DMS 273 treated with DMSO at 0.1 percent for 48 hours (cell line): ENCODE measurements at places on chromosomes 5 and 9.

DNA sequence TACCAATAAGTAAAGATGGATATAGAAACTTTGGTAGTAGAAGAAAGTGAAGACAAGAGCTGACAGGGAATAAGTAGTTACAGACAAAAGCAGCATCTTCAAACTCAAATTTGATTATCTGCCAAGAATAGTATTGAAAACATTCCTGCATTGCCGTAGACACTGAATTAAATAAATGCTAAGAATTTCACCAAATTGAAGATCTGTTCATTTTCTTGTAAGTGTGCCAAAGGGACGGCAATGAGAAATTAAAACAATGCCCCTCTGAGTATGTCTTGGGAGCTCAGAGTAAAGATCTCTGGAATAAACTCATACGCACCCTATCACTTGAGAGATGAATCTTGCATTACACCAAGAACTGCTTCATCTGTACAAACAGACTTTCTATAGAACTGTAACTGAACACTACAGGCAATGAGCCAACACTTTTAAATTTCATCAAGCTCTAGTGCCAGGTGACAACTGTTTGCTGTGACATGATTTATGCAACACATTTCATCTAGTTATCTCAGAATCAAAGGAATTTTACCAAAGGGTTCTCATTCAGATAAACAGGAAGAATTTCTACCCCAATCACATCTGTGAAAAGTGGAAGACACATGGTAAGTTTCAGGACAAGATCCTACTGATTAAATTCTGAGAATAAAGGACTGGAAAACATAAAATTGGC is 66.9 kb downstream of the RFX3 start:
- DNase-seq: peak; percentile 36

DNA sequence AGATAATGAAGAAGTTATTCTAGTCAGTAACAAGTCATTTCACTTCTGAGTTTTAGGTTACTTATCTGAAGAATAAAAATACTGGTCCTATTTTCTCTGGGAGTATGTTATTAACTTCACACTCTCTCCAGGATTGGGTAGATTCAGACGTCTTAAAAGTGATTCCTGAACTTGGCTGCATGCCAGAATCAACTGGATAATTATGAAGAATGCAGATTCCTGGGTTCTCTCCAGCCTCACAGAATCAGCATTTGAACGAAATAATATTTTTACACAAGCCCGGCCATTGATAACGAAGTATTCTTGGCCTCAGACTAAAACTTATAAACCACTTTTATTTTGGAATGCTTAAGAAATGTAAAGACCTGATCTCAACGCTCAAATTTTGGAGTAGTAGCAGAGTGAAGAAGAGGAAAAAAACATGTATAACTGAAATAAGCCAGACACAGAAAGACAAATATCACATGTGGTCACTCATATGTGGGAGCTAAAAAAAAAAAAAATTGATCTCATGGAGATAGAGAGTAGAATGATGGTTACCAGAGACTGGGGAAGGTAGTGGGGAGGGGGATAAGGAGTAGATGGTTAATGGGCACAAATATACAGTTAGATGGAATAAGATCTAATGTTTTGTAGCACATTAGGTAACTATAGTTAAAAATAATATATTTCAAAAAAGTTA is 507.3 kb downstream of the ISL1 start:
- DNase-seq: no peak

DNA sequence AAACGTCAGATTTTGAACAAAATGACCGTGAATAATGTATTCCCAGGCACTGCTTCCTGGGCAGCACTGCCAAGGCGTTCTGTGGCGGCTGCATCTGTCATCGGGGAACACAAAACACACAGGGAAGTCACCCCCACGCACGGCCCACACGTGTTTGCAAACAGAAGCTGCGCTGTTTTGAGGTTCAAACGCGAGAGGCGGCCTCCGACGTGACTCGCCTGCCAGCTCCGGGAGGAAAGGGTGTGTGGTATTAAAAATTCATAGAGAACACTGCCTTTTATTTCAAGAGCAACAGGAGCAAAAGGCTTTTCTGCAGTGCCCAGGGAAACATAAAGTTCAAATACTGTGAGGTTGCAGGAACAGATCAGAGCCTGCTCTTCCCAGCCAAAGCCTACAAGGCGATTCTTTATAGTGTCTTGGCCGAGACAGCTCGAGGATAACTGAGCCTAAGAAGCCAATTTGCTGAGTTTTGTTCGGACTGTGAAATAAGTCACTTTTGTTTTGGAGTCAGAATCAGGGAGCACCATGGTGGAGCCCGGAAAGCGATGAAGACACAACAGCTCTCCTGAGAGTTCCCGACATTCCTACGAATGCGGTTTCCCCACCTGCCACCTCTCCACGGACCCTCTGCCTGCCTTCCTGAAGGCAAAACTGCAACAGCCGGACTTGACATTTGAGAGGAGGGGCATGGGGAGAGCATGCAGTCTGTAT is 115.3 kb upstream of the IRX2 start:
- DNase-seq: no peak

GRCh38 chr9:136412962-136413361 is 2.5 kb downstream of the PMPCA start:
- DNase-seq: peak; percentile 44

DNA sequence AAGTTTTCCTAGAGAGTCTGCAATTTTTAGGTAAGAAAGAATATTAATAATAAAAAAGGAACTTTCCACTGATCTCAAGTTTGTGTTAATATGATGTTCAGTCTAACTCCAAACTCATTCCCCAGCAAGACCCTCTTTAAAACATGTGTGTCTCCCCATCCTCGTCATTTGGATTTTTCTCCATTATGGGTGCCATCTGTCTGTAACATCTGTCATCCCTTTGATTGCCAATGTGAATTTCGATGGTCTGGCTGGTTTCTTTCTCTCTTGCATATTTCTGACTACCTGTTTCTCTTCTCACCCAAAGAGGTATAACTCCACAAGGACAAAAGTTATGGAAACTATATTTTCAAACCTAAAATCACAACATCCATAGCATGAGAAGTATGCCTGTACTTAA is 4.4 kb downstream of the TAS2R1 start:
- DNase-seq: no peak

- no peak for DNase-seq
These were observed 340.4 kb downstream of the CTNND2 start for GRCh38 chr5:11563822-11564221.

DNA sequence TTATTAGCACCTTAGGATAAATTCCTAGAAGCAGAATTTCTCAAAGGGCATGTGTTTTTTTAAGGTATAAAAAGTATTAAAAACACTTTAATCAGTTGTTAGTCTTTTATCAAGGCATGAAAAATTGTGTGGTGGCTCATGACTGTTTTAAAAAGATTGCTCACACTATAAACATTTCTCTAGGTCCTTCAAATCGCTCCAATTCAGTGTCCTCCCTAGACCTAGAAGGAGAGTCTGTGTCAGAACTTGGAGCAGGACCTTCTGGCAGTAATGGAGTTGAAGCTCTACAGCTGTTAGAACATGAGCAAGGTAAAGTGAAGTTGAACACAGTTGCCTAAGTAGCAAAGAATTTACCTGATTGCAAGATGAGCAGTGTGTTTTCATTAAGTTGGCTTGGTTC is 62.0 kb downstream of the GAPVD1 start:
- DNase-seq: no peak

DNA sequence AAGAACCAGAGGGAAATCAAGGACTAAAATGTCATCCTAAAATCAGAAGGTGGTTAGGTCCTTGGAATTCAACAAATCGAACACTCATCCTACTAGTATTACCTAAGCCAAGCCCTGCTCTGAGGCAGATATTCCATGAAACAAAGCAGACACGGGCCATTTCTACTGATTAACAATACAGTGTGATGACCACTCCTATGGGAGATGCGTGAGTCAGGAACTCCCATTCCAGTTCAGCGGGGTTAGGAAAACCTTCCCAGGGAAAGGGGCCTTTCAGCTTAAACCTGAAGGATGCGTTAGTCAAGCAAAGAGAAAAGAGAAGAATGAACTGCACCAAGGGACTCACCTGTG is 117.8 kb upstream of the LHFPL2 start:
- no peak for DNase-seq

DNA sequence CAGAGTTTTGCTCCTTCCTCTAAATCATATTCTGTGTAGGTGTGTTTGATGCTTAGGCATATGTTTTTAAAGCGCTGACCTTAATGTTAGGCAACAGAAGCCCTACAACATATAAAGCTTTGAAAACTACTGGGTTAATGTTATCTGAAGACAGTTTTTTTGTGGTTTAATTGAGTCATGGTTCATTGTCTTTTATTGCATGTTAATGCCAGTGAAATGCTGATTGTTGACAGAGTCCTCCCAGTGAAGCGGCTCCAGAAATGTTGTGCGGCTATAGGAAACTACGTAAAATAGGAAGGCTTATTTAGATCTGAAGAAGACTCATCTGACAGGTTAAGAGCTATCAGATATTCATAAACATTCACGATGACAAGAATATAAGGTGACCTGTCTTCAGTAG is 424.6 kb downstream of the CCDC171 start:
- DNase-seq: no peak

DNA sequence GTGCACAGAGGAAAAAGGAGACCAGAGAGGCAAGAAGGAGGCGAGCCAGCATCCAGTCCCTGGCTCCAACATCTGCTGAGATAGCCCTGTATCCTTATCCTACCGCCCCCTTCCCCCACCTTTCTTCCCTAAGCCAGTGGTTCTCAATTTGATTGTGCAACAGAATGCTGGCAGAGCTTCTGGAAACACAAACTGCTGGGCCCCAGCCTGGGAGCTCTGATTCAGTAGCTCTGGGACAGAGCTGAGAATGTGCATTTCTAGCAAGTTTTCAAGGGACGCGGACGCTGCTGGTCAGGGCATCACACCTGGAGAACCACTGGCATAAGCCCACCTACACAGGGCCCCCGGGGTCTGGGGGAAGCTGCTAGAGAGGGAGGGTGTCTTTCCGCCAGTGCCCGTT is 21.1 kb downstream of the AK8 start:
- DNase-seq: no peak

GRCh38 chr5:90438100-90438499 is 28.5 kb upstream of the CETN3 start:
- no peak for DNase-seq

GRCh38 chr5:25905646-25906045 is 1132.7 kb downstream of the CDH9 start:
- DNase-seq: no peak

DNA sequence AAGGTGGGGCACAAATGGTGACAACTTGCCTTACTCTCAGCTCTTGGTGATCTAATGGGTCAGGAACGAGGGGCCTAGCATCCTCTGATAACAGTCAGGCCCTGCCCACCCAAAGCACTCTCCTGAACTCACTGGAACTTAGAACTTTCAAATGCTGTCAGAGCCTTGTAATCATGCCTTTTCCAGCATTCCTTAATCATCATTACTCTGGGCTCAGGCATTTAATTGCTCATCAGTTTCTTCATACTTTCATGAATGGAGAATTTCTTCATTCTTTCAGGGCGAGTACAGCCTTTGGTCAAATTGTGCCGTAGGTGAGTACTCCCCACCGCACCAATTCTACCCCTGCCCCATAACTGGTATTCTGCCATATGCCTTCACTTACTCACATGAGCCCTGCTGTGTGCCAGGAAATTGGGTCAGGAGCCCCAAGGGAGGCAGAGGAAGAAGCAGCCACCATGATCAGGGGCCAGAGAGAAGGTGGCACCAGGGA is 30.2 kb upstream of the DUSP1 start:
- no peak for DNase-seq

- DNase-seq: no peak
These were observed 135.0 kb upstream of the SMARCA2 start for GRCh38 chr9:1880038-1880565.

- peak; percentile 29 for DNase-seq
These were observed 1.1 kb upstream of the GNA14 start for GRCh38 chr9:77649109-77649812.

GRCh38 chr9:100428871-100429654 is 2.1 kb downstream of the MSANTD3 start:
- DNase-seq: no peak

- DNase-seq: no peak
These were observed 89.4 kb downstream of the SH3TC2 start for GRCh38 chr5:148973455-148973854.

DNA sequence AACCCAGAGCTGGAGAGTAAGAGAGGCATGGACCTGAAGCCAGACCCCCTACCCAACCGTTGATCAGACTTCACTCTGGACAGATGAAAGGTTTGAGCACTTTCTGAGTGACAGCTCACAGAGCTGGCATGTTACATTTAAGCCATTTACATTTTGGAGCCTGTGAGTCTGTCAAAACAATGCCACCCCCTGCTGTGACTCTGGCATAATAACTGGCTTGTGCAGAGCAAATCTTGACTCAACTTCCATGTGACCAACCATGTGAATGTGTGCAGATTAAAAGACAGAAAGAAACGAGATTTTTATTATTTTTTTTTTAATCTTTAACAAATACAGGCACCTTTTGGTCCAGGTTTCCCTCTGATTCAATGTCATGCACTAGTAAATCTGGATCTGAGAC is 48.5 kb downstream of the MFAP3 start:
- peak; percentile 43 for DNase-seq

- DNase-seq: peak; percentile 21
These were observed 54.9 kb downstream of the NDST1 start for GRCh38 chr5:150562832-150563231.

GRCh38 chr9:73067074-73067473 is 84.6 kb upstream of the ANXA1 start:
- DNase-seq: no peak

- DNase-seq: no peak
These were observed 28.4 kb downstream of the GZMK start for GRCh38 chr5:55052383-55052931.

- DNase-seq: no peak
These were observed 518.3 kb downstream of the IRX1 start for GRCh38 chr5:4113905-4114304.
